ENCODE measurements at places on chromosomes 12 and 14.

DNA sequence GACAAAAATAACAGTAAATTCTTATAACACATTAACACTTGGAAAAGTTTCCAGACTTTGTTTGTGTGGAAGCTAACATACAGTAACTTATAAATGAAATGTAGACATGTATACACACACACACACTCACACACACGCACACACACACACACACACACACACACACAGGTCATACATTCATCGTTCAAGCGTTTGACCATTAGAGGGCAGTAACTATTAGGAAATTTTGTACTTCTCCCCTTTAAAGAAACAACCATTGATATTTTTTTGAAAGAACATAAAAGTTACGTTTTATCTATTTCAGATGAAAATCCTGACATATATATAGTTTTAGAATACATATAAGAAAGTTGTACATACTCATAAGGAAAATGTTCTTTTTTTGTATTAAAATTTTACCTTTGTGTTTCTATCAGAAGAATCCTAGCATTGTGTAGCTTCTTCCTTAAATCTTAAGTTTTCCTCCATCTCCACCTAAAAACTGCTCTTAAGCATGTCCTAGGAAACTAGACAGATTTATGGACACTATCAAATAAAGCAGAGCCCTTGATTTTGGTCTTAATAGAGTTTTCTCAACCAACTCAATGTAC is 29.0 kb downstream of the PTPRQ start:
- no peak for DNase-seq

GRCh38 chr14:66076176-66076575 is 410.0 kb upstream of the CCDC196 start:
- no peak for DNase-seq

DNA sequence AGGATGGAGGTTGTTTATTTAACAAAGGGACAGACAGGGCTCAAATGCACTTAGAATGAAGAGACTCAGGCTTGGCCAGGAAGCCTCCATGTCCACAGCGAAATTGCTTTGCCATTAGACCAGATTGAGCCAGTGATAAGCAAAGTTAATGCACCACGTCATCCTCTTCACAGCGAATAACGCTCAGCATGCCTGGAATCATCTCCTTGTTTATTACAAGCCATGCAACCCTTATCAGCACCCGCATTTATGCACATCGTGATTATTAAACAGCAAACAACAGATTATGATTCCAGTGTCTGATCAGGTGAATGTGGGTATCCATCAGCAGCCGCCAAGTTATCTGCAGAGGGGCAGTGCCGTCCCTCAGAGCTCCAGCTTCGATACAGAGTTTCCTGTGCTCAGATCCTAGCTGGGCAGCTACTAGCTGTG is 175.0 kb upstream of the TMEM132C start:
- DNase-seq, result no peak

- no peak for DNase-seq
These were observed 8.2 kb downstream of the SOCS2 start for GRCh38 chr12:93580682-93581081.

- no peak for DNase-seq
These were observed 7.5 kb downstream of the HIP1R start for GRCh38 chr12:122842505-122843405.

- no peak for DNase-seq
These were observed 73.5 kb downstream of the RIN3 start for GRCh38 chr14:92586963-92587699.

DNA sequence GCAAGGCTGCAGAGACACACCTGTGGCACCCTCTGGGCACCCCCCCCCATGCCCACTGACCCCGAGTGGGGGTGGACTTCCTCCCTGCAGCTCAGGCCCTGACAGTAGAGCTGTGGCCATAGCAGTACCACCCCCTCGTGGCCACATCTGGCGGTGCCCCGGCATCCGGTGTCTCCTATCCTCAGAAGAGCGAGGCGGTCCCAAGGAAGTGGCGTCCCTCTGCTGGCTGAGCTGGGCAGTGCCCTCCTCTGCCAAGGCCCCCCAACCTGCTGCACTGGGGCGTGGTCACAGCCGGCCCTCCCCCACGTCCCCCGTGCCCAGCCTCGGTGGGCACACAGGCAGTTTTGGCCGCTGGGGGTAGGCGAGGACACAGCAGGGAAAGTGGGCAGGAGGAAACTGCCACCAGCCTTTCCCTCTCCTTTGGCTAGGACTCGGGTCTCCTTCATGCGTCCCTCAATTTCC is 6.0 kb upstream of the SLC6A12 start:
- DNase-seq, result no peak

- no peak for DNase-seq
These were observed 117.5 kb downstream of the ASCL4 start for GRCh38 chr12:107891967-107892366.

DNA sequence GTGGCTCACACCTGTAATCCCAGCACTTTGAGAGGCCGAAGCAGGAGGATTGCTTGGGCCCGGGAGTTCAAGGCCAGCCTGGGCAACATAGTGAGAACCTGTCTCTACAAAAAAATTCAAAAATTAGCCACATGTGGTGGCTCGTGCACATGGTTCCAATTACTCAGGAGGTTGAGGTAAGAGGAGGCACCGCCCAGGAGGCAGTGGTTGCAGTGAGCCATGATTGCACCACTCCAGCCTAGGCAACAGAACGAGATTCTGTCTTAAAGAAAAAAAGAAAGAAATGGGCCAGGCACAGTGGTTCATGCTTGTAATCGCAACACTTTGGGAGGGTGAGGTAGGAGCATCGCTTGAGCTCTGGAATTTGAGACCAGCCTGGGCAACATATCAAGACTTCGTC is 33.5 kb downstream of the MAP1LC3B2 start:
- no peak for DNase-seq

GRCh38 chr12:110639336-110640141 is 25.6 kb downstream of the TCTN1 start:
- DNase-seq, result no peak

GRCh38 chr12:54497883-54498282 is 331 bp downstream of the NCKAP1L start:
- DNase-seq, result no peak

DNA sequence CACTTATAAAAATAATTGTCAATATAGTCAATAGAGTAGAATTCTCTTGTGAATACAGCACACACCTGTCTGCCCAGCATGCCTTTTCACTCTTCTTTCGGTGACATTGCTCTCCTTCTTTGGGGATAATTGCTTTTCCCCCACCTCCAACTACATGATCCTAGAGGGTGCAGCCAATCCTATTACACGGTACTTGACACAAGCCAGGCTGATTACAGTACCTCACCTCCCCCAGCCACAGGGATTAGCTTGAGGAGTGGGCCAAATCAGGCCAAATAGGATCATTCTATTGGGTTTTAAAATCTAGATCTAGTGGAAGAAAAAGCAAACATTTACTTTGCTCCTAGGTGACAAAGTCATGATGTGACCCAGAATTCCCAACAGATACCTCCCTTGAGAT is 16.8 kb upstream of the NFYB start:
- no peak for DNase-seq

- no peak for DNase-seq
These were observed 15.9 kb downstream of the KCTD10 start for GRCh38 chr12:109461049-109461845.

DNA sequence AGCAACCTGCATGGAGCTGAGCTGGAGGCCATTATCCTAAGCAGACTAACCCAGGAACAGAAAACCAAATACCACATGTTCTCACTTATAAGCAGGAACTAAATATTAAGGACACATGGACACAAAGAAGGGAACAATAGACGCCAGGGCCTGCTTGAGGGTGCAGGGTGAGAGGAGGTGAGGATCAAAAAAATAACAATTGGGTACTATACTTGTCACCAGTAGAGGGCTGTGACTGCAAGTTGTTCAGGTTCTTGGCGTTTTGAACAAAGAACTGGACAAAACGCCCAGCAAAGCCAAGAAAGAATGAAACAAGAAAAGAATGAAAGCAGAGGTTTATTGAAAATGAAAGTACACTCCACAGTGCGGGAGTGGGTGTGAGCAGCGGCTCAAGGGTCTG is 208.5 kb upstream of the NEDD1 start:
- no peak for DNase-seq

GRCh38 chr14:38063711-38064320 is 143.9 kb upstream of the SSTR1 start:
- no peak for DNase-seq

GRCh38 chr14:101253948-101254347 is 307.3 kb upstream of the DIO3 start:
- no peak for DNase-seq

DNA sequence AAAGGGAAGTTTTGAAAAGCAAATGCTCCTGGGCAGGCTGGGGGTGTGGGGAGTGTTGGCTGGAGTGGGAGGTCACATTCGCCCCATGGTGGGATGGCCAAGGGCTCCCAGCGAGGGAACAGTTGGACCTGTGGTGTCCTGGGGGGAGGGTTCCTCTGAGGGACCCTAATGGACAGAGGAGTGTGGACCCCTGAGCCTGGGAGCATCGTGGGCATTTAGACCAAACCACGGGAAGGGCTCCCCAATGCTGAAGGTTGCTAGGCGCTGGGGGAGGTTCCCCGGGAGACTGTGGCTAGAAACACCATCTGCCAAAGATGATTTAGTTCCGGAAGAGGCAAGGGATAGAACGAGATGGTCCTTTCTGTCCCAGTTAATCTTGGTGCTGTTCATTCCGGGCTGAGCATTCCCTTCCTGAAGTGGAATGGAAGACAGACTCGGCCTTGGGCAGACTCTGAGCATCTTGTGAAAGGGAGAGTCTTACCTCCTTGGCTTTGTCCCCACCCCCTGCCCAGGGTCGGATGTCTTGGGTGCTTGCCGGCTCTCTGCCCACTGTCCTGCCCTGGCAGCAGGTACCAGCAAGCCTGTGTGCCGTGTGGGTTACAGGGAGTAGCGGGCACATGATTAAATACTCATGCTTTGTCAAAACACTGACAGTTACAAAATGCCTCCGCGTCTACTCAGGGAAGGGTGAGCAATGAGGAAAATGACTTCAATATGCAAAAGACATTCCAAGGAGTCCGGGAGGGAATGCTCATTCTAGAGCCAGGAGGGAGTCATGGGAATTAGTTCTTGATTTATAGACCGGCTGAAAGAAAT is 215.9 kb downstream of the CACNA1C start:
- no peak for DNase-seq

- no peak for DNase-seq
These were observed 336.8 kb upstream of the FKBP4 start for GRCh38 chr12:2457933-2458414.

DNA sequence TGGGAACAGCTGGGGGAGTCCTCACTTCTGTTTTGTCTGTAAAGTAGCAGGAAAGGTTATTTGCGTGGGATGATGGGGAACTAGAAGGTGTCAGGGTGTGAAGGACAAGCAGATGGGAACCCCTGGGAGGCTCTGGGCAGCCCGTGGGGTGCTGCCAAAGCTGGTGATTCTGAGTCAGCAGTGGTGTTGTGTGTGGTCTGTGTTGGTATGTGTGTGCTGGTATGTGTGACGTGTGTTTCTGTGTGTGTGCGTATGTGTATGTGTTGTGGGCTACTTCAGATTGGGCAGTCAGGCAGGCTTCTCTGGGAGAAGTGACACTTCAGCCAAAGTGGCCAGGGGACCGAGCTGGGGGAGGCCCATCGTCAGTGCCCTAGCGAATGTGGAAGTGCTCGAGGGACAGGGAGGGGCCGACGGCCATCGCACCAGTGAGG is 15.3 kb upstream of the BDKRB2 start:
- DNase-seq, result no peak

DNA sequence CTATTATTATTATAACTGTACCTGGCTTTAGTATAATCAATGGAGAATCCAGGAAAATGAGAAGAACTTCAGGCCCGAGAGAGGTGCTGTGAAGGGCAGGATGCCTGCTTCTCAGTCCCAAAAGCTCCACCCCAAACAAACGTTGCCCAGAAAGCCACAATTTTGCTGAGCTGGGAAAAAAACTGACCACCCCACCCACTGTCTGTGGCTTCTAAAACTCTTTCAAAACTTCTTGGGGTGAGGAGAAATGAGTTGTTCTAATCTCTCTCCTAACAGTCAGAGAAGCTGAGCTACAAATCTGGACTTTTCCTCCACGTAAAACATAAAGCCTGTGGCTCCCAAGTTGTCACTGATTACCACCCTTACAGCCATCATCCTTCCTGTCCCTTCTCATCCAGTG is 13.4 kb downstream of the VDR start:
- DNase-seq, result no peak

GRCh38 chr14:99231850-99232713 is 39.9 kb downstream of the BCL11B start:
- DNase-seq, result no peak

- no peak for DNase-seq
These were observed 170.2 kb upstream of the HMGA2 start for GRCh38 chr12:65653946-65654629.

DNA sequence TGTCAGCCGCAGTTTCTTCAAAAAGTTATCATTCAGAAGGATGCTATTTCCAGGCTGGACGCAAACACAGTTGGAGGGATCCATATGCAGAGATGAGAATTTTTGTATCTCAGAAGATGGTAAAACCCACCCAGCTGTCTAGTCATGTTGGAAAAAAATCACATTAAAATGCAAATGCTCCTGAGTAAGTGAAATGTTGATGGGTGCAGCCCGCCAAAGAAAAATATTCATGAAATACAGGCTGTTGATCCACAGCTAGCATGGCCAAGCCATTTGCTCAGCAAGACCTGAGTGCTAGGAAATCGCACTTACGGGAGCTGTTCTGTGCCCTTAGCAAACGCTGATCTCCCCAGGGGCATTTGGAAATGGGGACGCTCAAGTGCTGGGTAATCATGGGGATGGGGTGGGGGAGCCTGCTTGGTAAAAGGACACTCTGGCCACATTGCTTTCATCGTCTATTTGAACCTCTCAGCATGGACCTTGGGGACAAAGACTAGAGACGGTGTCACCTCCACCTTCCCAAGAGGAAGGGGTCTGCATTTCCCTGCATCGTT is 25.7 kb downstream of the TUNAR start:
- no peak for DNase-seq

DNA sequence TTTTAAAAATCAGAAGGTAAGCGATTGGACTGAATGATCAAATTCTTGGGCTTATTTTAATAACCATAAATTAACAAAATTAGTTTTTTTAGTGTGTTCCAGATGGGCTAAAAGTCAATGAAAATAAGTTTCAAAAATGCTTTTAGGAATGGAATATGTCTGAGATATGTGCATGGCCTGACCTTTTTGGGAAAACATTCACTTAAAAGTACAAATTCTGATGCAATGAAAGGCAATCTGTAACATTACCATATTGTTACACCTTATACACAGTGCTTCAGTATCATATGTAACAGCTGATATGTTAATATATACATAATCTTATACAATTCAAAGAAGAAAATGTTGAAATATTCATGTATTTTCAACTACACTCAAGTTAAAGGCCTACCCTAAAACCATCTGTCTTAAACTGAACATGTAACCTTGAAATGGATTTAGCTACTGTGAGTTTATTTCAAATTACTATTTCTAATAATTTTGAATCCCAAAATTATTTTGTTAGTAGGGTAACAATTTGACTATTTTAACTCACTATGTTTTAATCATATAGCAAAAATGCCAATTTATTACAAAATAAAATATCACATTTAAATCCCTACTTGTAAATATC is 84.8 kb downstream of the EEA1 start:
- no peak for DNase-seq

DNA sequence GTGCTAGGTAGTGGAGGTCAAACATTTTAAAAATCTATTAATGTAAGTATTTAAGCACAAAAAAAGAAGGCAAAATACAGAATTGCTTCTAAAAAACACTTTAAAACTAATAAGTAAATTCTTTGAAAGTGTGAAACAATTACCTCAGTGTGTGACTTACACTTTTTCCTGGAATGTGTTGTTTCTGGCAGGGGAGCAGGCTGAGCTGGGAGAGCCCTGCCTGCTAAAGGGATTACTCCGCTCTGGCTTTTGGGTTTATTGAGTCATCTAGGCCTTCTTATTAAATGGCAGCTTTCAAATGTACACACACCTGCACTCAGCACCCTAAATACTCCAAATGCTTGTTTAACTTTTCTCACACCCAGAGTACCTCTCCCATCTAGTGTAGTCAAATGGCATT is 279.8 kb downstream of the AKAP6 start:
- no peak for DNase-seq
